ENCODE measurements at places on chromosomes 1 and 21. TPM values are rescaled to one million over a fixed set of nuclear protein-coding genes. Genes with fewer than 3 reads are reported as not detected.

DNA sequence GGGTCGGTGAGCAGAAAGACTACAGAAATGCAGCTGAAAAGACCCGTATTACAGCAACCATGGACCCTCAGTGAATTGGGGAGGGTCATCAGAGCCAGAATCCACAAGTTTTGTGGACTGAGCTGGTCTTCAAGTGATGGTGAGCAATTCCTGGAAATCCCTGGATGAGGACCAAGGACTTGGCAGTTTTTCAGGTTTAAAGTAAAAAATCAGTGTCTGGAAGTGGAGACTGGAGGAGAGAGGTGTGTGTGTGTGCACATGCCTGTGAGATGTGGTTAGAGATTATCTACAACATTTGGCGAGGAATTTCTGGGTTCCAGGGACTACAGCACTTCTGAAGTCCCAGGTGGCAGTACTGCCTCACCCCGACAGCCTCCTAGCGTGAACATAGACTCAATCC lies 56.4 kb downstream of the KIRREL1 start:
- no peak overlapping the region for H3K4me3 ChIP-seq
- H3K36me3 ChIP-seq, result no peaks in the 10 kb centered on the region
- H3K27ac ChIP-seq, result no peak overlapping the region

DNA sequence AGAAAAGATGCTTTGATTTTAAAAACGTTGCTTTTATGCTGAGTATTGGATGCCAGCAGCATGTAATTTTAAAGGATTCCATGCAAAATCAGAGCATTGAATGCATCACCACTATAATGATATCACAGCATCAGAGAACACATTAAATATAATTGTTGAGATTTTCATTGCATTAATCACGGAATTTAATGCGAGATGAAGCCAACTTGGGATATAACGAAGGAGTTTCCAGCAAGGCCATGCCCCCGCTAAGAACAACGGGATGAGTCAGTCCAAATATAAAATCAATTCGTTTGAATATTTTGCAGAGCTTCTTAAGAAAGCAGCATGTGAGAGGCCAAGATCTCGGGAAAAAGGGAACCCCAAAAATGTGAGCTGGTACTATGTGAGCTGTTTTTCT lies 423.4 kb upstream of the CHRM3 start:
- H3K36me3 ChIP-seq, result no peaks in the 10 kb centered on the region
- DNase-seq, result no peak
- no peak overlapping the region for H3K4me3 ChIP-seq

- H3K36me3 ChIP-seq, result no peaks in the 10 kb centered on the region
- H3K27me3 ChIP-seq, result no peaks in the 10 kb centered on the region
- H3K4me1 ChIP-seq, result peaks cover 2% of the 10 kb centered on the region
- DNase-seq, result no peak
- H3K4me3 ChIP-seq, result no peak overlapping the region
Measured at GRCh38 chr1:115084902-115085511, 4.3 kb downstream of the TSPAN2 start.

DNA sequence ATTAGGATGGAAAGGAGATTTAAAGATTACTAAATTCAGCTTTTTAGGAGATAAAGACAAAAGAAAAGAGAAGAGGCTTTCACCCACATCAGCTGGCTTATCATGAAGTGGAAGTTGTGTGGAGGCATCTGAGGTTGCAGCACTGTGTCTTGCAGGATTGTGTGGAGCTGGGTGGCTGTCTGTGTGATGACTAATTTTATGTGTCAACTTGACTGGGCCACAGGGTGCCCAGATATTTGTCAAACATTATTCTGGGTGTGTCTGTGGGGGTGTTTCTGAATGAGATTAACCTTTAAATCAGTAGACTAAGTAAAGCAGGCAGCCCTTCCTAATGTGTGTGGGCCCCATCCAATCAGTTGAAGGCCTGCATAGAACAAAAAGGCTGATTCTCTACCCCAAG lies 3.9 kb downstream of the KCNA10 start:
- no peaks in the 10 kb centered on the region for H3K36me3 ChIP-seq
- no peaks in the 10 kb centered on the region for H3K27me3 ChIP-seq

DNA sequence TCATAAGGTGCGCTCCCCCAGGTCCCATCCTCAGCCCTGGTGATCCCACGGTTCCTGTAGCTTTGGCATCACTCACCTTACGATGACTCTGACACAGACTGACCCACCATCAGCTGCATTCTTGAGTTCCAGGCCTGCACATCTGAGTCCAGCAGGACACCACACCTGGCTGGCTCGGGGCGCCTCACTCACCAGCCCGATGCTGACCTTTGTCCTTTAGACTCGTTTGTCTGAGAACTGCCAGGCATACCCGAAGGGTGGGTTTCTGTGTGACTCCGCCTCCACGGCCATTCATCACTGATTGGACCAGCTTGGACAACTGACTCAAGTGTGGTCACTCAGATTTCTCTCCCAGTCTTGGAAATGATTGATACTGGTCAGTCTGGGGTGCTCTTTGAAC lies 129.4 kb upstream of the CSF3R start:
- H3K27ac ChIP-seq, result no peak overlapping the region
- H3K4me1 ChIP-seq, result no peaks in the 10 kb centered on the region
- H3K27me3 ChIP-seq, result no peaks in the 10 kb centered on the region
- no peak for DNase-seq
- H3K36me3 ChIP-seq, result no peaks in the 10 kb centered on the region
- H3K4me3 ChIP-seq, result no peak overlapping the region

Gene MAP10
- total RNA-seq, result 3.5 TPM

Gene C1QC
- not detected for total RNA-seq
